ENCODE measurements at places on chromosomes 4 and X. TPM values are rescaled to one million over a fixed set of nuclear protein-coding genes. Genes with fewer than 3 reads are reported as not detected.

Gene RHOXF1
- total RNA-seq, result not detected

Gene GPR173
- not detected for total RNA-seq

Gene MGAT4D
- not detected for total RNA-seq

Gene SLIT2
- not detected for total RNA-seq

Gene FABP2
- total RNA-seq, result not detected

DNA sequence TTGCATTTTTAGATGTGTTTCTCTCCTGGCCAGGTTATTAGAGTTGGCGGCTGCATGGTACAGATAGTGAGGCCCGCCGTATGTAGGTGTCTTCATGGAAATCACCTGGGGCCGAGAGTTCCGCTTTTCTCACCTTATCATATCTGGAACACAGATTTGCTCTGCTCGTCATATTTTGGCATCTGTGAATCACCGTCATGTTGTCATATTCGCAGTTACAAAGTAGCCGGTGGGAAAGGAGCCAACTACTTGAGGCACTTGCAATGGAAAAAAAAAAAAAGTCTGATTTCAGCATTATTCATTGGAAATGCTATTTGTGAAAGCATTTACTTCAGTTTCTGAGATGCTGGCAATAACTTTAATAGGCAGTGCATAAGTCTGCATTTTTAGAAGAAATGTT is 1715.2 kb upstream of the TENM3 start:
- H3K36me3 ChIP-seq, result no peaks in the 10 kb centered on the region
- H3K27ac ChIP-seq, result no peak overlapping the region
- H3K4me3 ChIP-seq, result no peak overlapping the region

DNA sequence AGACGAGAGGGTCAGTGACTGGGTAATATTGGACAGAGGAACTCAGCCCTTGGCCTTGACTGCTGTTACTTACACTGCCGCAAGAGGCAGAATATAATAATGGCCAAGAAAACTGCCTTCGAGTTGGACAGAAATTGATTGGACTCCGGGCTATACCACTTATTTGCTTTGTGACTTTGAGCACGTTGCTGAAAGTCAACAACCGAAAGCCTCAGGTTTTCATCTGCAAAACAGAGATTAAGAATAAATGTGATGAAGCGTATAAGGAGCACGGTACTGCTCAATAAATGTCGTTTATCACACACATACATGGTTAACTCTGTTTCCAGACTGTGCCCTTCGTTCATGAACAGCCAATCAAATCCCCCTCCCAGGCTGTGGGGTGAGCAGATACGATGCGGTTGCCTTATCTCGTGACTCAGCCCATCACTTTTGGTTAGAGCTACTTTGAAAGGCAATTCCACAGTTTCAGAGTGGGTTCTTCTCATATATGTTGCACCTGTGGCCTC is 91.6 kb downstream of the TSPAN7 start:
- H3K27me3 ChIP-seq, result no peaks in the 10 kb centered on the region
- H3K27ac ChIP-seq, result no peak overlapping the region
- H3K4me3 ChIP-seq, result no peak overlapping the region
- H3K36me3 ChIP-seq, result no peaks in the 10 kb centered on the region

GRCh38 chr4:152988721-152989553 is 52.8 kb downstream of the FHDC1 start:
- H3K27ac ChIP-seq, result no peak overlapping the region
- no peak overlapping the region for H3K4me3 ChIP-seq
- H3K27me3 ChIP-seq, result no peaks in the 10 kb centered on the region

- H3K36me3 ChIP-seq, result no peaks in the 10 kb centered on the region
- H3K27ac ChIP-seq, result no peak overlapping the region
- no peaks in the 10 kb centered on the region for H3K4me1 ChIP-seq
- peaks cover 19% of the 10 kb centered on the region for H3K27me3 ChIP-seq
- no peak overlapping the region for H3K4me3 ChIP-seq
- no peak for DNase-seq
These were observed 2.3 kb downstream of the GRPR start for GRCh38 chrX:16125520-16126149.

DNA sequence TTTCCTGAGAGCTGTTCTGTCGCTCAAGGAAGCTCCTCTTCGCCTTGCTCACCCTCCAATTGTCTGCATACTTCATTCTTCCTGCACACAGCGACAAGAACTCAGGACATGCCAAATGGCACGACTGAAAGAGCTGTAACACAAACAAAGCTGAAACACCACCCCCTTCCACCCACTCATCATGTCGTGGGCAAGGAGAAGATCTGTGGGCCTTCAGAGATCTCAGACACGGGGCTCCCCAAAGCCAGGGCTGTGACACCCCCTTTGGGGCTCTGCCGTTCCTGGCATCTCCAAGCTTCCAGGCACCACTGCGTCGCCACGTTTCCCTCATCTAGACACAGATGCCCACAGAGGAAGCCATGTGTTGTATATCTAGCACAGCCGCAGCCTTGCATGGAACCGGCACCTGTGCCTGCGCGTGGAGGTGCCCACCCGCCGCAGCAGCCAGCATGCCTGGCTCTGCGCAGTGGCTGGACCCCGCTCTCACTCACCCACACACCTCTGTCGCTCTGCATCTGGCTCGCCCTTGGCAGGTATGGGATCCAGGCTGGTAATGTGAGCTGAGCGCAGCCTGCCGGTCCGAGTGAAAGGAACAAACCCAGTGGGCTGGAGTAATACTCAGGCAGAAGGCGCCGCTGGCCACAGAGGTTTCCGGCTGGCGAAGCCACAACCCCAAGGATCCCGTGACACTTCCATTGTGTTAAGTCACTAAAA is 676.4 kb upstream of the INTU start:
- no peak overlapping the region for H3K27ac ChIP-seq
- DNase-seq, result no peak
- no peak overlapping the region for H3K4me3 ChIP-seq
- no peaks in the 10 kb centered on the region for H3K27me3 ChIP-seq
- no peaks in the 10 kb centered on the region for H3K36me3 ChIP-seq
- no peaks in the 10 kb centered on the region for H3K4me1 ChIP-seq

DNA sequence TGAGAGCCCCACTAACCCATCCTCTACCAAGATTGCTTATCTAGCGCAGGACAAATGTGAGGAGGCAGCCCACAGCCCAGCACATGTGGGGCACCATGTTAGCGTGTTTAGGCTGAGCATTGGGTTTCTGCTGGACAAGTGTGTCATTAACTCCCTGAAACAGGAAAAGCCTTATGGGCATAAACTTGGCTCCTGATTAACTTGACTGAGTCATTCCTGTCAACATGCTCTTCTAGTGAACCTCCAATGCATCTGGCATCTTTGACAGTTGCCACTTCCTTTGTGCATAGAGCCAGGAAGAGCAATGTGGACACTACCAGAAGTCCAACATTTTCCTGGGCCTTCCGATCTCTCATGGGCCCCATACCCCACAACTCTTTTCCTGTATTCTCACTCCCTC is 2.5 kb downstream of the SPIN2A start:
- H3K27me3 ChIP-seq, result no peaks in the 10 kb centered on the region
- no peak overlapping the region for H3K27ac ChIP-seq
- H3K36me3 ChIP-seq, result no peaks in the 10 kb centered on the region
- H3K4me1 ChIP-seq, result peaks cover 9% of the 10 kb centered on the region
- H3K4me3 ChIP-seq, result no peak overlapping the region
- no peak for DNase-seq

GRCh38 chr4:119261986-119262385 is 49.5 kb downstream of the USP53 start:
- H3K27ac ChIP-seq, result no peak overlapping the region
- H3K4me1 ChIP-seq, result peaks cover 3% of the 10 kb centered on the region
- DNase-seq, result no peak
- peaks cover 38% of the 10 kb centered on the region for H3K36me3 ChIP-seq
- H3K4me3 ChIP-seq, result no peak overlapping the region

DNA sequence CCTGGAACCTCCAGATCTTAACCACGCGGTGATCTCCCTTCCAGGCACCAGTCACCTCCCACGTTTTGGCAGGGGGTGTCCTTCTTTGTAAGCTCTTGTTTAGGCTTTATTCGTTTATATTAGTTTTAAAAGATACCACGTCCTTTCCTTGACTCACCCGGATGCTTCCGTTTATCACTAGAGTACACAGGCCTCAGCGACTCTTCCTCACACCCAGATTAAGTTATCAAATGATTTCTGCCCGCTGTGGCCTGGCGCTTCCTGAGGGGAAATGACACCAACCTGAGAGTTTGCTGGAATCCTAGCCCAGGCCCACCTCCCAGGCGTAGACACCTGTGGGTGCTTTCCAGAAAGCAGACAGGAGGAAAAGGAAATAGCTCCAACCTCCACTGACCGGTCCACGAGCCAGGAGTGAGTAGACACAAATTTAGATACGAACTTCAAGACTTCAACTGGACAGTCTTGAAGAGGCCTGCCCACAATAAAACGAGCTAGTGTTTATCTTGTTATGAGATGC is 756 bp upstream of the ADAMTS3 start:
- peaks cover 10% of the 10 kb centered on the region for H3K4me1 ChIP-seq
- no peaks in the 10 kb centered on the region for H3K36me3 ChIP-seq
- H3K4me3 ChIP-seq, result no peak overlapping the region
- DNase-seq, result no peak
- H3K27me3 ChIP-seq, result peaks cover 42% of the 10 kb centered on the region

- H3K27me3 ChIP-seq, result peaks cover 50% of the 10 kb centered on the region
- no peak within 1 kb of the TSS for H3K27ac ChIP-seq
- peaks cover 13% of the 10 kb centered on the region for H3K4me1 ChIP-seq
- H3K36me3 ChIP-seq, result no peaks in the 10 kb centered on the region
- peak within 1 kb of the TSS; percentile 64 for H3K4me3 ChIP-seq
These were observed at the start of gene DDIT4L for GRCh38 chr4:100189820-100190642. Gene DDIT4L (minus strand): TSS chr4:100190468. CDS start chr4:100189983, 485 bp downstream.
